Muscle of leg (tissue), 16 donors: ENCODE measurements at places on chromosomes 6 and 20.

DNA sequence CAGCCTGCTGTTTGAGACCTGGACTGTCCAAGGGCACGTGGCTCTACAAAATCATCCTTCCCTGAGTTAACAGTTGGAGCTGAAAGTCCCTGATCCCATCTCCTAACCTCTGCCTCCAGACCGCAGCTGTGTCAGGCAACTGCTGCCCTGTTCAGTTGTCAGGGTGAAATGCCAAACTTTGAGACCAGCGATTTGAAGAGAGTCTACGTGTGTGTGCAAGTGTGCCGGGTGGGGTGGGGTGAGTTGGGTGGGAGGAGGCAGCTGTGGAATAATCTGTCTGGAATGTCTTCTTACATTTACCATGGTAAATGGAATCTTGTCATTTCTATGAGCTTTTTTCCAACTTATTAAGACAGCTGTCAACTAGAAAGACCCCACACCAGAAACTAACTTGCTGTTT lies 81.0 kb upstream of the FAM8A1 start:
- peaks cover 29% of the 10 kb centered on the region for H3K36me3 ChIP-seq
- no peak overlapping the region for H3K4me3 ChIP-seq
- H3K4me1 ChIP-seq = peaks cover 5% of the 10 kb centered on the region
- H3K27me3 ChIP-seq = no peaks in the 10 kb centered on the region
- DNase-seq = peak; percentile 85
- peak overlapping the region; percentile 77 for H3K27ac ChIP-seq

GRCh38 chr6:137415127-137415833 lies 78.9 kb downstream of the OLIG3 start:
- no peaks in the 10 kb centered on the region for H3K4me1 ChIP-seq
- H3K27ac ChIP-seq = no peak overlapping the region
- DNase-seq = peak; percentile 74
- H3K36me3 ChIP-seq = no peaks in the 10 kb centered on the region

GRCh38 chr6:10310330-10310653 lies 104.6 kb downstream of the TFAP2A start:
- no peak overlapping the region for H3K4me3 ChIP-seq
- H3K4me1 ChIP-seq = no peaks in the 10 kb centered on the region
- no peak overlapping the region for H3K27ac ChIP-seq
- H3K27me3 ChIP-seq = no peaks in the 10 kb centered on the region

GRCh38 chr6:87016772-87017171 lies 78.1 kb downstream of the CGA start:
- H3K4me3 ChIP-seq = no peak overlapping the region
- no peak for DNase-seq
- no peaks in the 10 kb centered on the region for H3K27me3 ChIP-seq
- no peaks in the 10 kb centered on the region for H3K36me3 ChIP-seq
